ENCODE measurements at places on chromosomes 3 and 15.

DNA sequence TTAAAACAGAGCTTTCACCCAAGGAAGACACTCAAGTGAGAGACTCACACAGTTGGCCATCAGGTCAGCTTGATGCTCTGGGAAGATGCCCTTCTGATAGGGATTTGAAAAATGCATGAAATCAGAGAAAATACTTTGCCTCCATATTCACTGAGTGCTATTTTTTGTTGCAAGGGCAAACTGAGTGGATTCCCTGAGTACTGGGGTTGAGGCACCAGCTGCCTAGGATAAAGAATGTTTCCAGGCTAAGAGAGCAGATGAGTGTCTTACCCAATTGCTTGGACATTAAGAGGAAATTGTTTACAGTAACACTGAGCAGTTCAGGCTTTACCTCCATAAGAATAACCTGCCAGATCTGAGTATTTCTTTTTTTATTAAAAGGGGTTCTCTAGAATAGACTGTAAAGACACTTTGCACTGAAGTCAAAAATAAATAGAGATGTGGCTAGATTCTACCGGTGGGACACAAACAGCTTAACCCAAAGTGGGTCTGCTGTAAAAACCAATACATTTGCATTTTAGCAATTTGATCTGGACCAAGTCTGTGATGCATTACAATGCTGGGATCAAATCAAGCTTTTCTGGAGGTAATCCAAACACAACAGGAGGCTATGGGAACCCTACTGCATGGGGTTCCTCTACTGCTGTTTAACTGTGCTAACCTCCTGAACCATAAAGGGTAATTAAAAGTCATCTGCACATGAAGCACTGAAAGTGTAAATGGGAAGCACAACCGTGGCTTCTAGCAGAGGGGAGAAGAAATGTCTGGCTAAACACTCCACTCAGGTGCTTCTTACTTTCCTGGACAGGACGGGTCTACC is 238.8 kb upstream of the WNT5A start:
- no peak for DNase-seq

DNA sequence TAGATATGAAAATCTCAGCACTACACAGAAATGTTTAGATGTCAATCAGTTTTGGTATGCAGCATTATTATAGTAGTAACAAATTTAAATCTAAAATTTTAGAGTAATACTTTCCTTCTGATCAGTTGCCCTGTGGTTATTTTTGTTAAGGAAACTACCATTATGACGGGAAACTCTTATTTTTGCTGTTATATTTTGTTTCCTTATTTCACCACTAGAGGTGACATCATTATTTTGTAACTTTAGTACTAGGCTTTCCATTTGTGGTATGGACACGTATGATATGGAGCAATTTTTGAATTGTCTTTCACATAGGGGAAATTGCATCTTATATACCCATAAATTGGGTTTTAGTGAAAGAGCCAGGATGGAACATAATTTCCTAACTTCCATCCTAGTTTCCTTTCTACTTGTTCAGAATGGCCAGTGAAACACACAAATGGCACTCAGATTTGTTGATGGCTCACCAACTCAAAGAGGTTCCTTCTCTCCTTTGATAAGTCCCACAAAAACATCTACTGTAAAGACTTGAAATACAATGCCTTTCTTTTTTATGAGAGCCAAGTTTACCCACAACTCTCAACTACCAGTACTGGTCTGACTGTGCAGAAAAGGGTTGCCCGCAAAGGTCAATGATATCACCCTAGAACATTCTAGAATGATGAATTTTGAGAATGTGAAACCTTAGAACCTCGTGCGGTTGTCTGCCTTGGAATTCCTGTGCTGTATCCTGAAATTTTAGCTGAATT is 19.4 kb upstream of the PPP4R2 start:
- DNase-seq, result no peak

DNA sequence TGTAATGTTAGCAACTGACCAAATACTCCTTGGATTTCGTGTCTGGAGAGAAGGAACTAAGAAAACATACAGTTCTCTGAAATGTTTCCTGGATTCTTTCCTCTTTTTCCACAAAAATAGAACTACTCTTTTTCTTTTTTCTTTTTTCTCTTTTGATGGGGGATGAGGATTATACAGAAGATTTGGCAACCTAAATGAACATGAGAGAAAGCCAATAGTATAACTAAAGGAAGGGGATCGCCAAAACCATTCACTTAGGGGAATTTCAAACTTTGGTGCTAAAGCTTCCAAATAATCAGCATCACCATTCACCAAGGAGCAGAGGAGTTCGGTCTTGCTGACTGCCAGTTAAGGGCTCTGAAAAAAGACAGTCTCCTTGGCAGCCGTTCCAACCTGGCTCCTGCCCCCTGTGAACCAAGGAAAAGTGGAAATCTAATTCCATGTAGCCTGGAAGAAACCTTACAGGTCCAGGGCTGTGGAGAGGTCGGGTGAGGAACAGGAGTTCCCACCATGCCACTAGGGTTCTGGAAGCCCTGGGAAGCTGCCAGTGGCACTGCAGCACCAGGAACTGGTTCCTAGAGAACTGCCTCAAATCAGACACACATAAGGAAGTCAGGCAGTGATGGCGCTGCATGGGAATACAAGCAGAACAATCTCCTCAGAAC is 176.9 kb downstream of the TNIK start:
- DNase-seq, result no peak

DNA sequence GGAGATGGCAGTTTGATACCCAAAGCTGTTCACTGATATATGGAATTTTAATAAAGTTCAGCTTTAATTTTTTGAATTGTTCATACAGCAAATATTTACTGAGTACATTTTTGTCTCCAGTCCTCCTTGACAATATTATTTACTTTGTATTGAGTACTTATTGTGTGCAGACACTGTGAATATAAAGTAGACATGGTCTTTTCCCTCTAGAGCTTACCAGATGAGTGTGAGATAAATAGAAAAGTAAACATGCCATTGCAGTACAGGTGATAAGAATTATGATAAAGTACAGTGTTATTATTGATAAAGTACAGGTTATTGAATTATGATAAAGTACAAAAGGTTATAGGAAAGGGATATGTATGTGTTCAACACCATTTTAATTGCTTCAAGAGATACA is 2.1 kb downstream of the UBA5 start:
- DNase-seq, result no peak

DNA sequence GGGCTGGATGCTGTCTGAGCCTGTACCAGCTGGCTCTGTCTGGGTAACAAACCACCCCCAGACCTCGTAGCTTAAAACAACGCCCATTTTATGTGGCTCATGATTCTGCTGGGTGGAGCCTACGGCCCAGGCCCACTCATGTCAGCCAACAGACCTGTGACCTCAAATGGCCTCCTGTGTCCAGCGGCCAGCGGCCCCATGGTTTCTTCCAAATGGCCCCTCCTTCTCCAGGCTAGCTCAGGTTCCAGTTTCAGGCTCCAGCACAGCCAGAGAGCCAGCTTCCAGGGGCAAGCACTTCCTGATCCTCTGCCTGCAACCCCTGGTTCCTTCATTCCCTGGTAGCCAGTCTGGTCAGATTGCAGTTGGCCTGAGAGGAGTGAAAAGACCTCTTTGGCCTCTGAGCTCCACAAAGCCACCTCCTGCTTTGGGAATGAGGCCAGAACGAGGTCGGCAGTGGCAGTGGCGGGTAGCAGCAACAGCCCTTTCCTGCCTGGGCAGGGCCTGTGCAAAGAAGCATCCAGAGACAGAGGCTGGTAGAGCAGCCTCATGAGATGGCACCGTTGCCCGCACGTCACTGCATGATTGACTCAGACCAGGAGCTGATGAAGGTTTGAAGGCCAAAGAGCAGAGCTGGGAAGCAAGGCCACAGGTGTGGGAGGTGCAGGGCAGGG is 21.0 kb upstream of the PLXNA1 start:
- DNase-seq, result no peak

DNA sequence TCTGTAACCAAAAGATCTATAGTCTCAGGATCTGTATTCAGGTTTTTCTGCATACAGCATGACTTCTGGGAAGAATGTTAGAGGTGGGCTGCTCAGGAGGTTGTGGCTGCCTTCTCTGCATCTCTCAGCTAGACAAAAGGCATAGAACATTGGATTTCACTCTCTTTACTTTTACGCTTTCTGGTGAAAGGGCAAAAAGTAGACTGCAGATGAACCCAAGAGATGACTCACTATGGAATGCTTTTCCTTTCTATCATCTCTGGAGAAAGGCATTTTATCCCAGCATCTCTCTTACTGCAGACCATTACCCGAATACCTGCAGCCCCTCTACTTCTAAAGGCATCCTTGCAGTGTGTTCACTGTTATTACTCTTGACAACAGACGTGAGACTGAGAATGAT is 222.2 kb downstream of the WNT5A start:
- no peak for DNase-seq

DNA sequence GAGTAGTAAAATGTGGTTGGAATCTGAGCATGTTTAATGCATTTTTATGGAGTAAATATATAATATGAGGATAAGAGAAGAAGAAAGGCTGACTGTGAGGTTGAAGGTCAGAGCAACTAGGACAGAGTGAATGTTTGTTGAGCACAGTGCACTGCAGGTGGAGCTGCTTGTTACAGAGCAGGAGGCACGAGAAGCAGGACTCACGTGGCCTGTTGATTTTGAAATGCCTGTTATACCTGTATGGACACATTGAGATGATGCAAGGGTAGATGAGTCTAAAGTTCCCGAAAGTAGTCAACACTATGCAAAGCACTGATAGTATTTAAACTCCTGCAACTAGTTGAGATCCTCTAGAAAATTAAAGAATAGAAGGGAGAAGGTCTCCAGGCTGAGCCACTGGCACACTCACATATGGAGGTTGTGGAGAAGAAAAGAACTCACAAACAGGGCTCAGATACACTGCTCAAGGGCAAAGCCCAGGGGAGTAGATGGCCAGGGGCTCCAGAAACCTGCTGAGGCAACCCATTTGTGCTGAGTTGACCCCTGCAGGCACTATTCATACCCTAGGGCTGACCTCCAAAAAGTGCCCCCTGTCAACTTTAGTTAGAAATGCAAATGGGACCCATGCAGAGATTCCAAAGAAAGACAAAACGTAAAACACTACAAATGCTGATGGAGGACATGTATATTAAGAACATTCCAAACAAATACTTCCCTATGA is 541.5 kb downstream of the GABRG3 start:
- no peak for DNase-seq

DNA sequence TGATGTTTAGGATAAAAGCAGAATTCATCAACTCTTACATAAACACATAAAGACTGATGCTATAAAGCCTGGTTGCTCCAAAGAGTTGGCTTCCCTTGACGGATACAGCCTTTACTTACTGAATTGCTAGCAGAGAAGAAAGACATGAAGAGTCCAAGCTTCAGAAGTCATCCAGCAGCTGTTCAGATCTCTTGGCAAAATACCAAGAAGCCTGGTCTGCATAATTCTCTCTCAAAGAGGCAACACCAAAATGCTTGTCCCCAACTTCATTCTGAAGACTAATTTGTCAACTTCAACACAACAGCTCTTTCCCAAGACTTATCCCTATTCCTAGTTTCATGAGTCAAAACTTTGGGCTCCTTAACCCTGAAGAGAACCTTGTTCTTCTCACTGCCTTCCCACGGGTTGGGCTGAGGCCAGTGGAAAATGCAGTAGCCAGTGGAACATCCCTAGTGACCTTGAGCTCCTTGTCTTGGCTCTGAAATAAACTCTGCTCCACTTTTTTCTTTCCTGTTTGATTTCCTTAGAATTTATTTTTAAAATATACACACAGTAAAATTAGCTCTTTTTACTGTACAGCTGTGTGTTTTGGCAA is 119.2 kb upstream of the THBS1 start:
- DNase-seq, result no peak

- DNase-seq, result no peak
Observed at GRCh38 chr3:65348398-65348995, 660.7 kb upstream of the ADAMTS9 start.

DNA sequence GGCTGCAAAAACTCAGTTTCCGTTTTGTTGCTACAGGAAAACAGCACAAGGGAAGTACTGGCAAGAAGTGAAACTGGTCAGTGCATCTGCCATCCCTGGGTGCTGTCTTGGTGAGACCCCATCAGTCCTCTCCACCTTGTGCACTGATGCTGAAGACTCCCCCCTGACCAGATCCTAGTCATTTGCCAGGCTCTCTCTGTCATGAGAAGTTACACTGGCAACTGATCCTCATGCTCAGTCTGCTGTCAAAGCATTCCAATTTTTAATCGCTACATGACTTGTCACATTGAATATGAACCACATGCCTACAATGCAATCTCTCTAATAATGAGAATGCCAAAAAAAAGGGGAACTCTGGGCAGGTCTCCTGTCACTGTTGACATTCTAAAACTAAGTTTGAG is 296.5 kb downstream of the ZIC1 start:
- DNase-seq, result no peak

- DNase-seq, result no peak
Observed at GRCh38 chr3:195065142-195065863, 205.7 kb downstream of the XXYLT1 start.
